NCI-H510A (cell line): ENCODE measurements at places on chromosomes 3 and 15.

- no peak for DNase-seq
Observed at GRCh38 chr3:183266454-183266853, 13.4 kb downstream of the B3GNT5 start.

GRCh38 chr15:88074386-88074785 is 182.2 kb downstream of the NTRK3 start:
- DNase-seq, result no peak

DNA sequence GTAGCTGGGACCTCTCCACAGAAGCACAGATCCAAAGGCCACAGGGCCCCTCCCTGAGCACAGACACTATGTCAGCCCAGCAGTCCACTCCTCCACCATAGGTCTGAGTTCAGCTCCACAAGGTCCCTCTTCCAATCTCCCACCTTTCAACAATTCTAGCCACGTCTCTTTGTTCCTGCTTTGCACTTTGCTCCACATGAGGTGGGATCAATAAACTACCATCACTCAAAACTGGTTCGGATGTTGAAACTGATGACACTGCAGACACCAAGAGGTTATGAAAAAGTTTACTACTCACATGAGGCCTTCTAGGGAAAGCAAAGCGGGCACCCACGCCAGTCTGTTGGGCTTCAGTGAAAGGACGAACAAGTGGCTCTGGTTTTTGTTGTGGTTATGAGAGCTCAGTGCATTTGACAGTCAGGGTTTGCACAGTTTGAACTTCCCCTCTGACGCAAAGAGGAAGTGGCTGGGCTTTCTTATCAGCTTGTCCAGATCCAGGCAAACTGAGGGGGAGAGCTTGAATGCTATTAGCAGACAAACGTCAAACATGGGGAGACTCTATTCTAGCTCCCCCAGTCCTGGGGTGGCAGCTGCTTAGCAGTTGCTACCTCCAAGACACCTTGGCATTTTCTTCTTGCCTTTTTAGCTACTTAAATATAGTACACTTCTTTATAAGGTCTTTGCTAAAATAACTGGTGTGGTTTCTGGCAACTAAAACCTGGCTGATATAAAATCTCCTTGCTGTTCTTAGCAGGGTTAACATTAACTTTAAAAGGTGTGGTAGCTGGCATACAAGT is 37.8 kb downstream of the ZNF445 start:
- DNase-seq, result no peak

DNA sequence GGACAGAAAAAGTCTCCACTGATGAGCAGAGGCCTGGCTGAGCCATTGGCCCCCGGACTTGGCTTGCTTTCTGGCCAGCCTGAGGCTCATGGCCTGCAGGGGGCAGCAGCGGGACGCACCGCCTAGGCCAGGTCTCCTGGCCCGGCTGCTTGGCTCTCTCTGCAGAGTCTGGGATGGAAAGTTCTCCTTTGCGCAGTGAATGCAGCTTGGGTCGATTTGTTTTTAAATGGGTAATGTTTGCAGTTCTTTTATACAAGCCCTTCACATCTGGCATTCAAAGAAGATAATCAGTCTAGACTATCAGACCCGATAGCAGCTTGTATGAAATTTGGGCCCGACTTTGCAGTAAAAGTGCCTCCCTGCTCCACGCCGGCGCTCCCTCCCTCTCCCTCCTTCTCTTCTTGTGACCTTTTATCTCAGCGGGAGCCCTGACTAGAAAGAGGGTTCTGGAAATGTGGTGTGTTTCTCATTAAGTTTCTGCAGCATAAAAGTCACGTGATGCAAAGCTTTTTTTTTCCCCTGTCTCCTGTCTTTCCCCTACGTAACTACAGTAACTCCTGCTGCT is 59.9 kb downstream of the ZNF621 start:
- peak; percentile 14 for DNase-seq

GRCh38 chr3:29468187-29468586 is 187.3 kb downstream of the RBMS3 start:
- no peak for DNase-seq

GRCh38 chr3:42066516-42067181 is 24.5 kb upstream of the TRAK1 start:
- DNase-seq, result no peak

GRCh38 chr15:101320501-101321052 is 25.5 kb upstream of the SNRPA1 start:
- no peak for DNase-seq

- no peak for DNase-seq
Observed at GRCh38 chr3:194617827-194618226, 15.4 kb downstream of the TMEM44 start.

GRCh38 chr15:34437687-34438086 is at the start of gene GOLGA8A:
Gene GOLGA8A, minus strand, starts transcription at chr15:34437808. Its CDS starts 48,117 bp downstream, at chr15:34389691.
- DNase-seq, result peak; percentile 42

GRCh38 chr15:95449230-95449628 is 881.3 kb upstream of the NR2F2 start:
- no peak for DNase-seq

- DNase-seq, result no peak
Observed at GRCh38 chr3:42868841-42869240, 6.8 kb downstream of the CYP8B1 start.

DNA sequence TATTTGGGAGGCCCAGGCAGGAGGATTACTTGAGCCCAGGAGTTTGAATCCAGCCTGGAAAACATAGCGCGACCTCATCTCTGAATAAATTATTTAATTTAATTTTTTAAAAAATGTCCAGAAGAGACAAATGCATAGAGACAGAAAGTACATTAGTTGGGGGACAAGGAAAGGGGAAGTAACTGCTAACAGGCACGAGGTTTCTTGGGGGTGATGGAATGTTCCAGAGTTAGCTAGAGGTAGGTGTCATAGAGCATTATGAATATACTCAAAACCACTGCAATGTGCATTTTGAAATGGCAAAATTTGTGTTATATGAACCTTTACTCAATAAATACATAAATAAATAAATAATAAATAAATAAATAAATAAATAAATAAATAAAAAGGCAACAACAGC is 31.7 kb upstream of the CYP11A1 start:
- DNase-seq, result no peak

- DNase-seq, result no peak
Observed at GRCh38 chr3:133938770-133939462, 43.2 kb upstream of the RAB6B start.

- no peak for DNase-seq
Observed at GRCh38 chr15:53068636-53069035, 278.5 kb upstream of the ONECUT1 start.

DNA sequence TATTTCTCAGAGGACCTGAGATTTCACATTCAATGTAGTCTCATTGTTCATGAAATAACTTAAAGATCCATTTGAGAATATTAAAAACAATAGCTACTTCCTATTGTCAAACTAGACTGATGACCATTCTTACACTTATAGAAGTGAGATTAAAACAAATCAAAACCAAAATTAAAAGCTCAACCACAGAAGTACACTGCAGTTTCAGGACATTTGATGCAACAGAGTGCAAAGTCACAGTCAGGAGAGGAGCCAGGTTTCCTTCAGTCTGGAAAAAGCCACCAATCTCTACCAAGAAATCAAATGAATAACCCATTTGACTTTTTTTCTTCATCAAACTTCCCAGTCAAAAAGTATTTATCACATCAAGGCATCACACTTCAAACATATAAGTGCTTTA is 5.5 kb downstream of the CCPG1 start:
- no peak for DNase-seq

- no peak for DNase-seq
Observed at GRCh38 chr15:94269954-94270353, 38.6 kb downstream of the MCTP2 start.

DNA sequence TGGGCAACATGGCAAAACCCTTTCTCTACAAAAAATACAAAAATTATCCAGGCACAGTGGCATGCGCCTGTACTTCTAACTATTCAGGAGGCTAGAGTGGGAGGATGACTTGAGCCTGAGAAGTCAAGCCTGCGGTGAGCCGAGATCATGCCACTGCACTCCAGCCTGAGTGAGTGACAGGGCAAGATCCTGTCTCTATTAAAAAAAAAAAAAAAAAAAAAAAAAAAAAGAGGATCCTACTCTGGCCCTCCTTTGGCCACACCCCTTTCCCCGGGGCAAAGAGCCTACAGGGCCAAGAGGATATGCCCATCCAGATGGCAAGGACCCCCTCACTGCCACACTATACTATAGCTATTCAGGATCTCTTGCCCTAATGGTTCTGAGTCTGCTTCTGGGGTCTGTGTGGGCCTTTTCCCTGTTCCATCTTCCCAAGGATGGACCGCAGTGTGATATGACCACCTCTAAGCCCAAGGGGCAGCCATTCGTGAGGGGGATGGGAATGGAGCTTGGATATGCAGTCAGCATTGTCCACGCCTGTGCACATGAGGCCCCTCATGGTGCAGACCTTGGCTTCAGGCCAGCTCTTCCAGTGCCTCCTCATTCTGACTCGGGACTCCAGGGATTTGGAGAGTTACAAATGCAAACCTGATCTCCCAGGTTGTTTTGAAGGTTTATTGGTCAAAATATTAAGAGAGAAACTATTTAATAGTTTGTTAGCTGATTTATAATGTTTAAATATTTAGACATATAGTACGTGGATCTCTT is 7.3 kb downstream of the TYRO3 start:
- no peak for DNase-seq

DNA sequence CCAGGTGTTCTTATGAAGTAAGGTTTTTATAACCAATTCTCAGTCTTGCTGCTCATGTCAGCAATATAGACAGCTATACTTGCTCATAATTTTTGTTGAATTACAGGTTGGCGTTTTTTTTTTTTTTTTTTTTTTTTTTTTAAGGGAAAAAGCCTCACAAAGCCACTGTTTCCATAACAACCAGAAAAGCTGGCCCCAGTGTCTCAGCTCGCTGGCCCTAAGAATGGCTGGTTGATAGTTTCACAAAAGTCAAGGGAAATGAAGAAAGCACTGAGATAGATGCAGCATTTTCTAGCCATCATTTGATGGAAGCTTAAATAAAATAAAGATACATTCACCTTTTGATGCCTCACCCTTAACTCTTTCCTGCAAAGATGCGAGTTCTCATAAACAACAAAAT is 121.9 kb downstream of the C3orf70 start:
- no peak for DNase-seq

GRCh38 chr15:91916051-91916450 is 62.5 kb downstream of the SLCO3A1 start:
- no peak for DNase-seq

DNA sequence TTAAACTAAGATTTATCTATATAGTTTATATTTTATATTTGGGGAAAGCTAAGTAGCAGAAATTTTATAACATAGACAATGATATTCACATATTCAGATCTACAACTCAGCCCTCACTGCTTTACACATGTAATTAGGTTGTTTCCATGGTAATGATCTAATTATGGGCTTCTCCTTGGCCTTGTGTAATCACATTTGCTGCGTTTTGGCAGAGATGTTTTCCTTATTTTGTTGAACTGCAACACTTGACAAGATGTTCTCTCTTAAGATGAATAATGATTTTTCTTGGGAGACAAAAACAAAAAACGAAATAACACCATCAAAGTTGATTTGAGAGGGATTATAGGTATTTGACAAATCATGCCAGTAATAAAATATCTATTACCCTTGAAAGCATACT is 635.6 kb upstream of the TBL1XR1 start:
- DNase-seq, result no peak

DNA sequence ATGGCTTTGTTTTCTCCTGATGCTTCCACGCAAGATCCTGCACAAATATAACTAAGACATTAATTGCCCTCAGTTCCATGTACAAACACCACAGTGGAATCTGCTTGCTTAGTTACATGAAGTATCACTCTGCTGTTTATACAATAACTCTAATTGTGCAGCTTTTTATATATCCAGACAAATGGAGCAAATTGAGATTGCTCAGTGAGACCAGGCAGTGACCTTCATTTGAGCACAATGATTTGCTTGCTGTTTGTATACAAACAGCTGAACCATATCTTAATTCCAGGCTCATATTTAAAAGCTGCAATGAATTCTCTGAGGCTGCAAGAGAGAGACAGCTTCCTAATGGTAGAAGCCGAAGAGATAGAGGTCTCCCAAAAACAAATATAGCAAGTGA is 243.7 kb downstream of the CADPS start:
- DNase-seq, result no peak

DNA sequence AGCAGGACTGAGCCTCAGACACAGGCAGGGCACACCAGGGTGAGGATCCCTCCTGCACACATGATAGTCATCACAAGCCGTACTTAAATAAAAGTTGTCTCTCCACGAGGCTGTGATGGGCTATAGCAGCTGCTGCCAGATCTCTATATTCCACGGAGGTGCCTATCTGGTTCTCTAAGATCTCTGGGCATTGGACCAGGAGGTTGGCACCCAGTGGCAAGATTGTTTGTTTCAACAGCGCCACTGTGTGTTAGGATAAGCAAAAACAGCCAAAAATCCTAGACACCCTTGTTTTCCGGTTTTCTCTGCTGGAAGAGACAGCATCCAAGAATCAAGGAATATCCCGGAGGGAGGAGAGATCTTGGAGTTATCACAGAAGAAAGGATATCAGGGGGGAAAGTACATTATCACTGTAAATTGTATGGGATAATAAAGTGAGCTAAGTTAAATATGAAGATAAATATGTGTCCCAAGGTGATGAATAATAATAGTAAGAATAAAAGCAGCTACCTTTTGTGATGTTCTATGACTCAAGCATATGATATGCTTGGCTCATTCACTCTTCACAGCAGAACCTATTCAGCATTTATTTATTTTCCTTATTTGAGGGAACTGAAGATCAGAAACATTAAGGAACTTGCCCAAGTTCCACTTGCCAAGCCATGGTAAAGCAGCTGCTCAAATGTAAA is 90.6 kb upstream of the AKAP13 start:
- DNase-seq, result no peak

- no peak for DNase-seq
Observed at GRCh38 chr3:13515786-13516759, 32.9 kb upstream of the FBLN2 start.

DNA sequence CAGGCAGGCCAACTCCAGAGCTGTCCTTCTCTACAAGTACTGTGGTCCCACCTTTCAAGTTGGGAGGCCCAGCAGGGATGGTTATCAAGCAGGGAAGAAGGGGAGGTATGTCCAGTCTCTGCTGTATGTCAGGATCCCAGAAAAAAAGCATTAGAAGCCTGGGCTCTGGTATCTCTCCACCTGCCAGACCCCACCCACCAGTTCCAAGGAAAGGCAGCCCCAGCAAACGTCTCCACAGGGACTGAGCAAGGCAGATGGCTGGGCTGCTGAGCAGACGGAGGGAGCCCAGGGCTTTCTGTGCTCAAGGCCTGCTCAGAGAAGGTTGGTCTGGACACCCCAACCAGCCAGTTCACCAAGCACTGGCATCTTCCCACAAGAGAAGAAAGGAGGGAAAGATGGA is 287.8 kb downstream of the XXYLT1 start:
- DNase-seq, result no peak

DNA sequence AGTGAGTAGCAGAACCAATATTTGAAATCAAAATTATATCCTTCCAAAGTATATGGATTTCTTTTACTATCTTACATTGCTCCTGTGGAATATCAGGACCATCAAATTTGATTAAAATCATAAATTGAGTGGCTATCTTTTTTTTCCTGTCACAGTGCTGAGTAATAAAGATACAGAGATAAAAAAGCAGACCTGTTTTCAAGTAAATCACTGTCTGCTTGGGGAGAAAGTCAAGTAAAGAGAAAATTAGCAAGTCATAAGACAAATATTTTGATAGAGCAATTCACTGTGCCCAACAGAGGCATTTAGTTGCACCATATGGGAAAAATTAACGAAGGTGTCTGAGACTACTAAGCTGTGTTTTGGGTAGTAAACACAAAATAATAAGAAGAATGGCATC is 933.7 kb downstream of the NTRK3 start:
- no peak for DNase-seq
